Kidney epithelial cell (primary cell): ENCODE measurements at places on chromosomes 7 and 10.

GRCh38 chr10:3785851-3786271 lies 852 bp upstream of the KLF6 start:
- no peak for DNase-seq

- no peak for DNase-seq
These were observed 96.8 kb downstream of the PTEN start for GRCh38 chr10:87960230-87960629.

GRCh38 chr10:110042181-110042580 lies 34.4 kb downstream of the ADD3 start:
- peak; percentile 79 for DNase-seq

- DNase-seq = no peak
These were observed 216.7 kb downstream of the ADAM12 start for GRCh38 chr10:126171555-126171954.

GRCh38 chr7:108589874-108590273 lies 20.2 kb downstream of the DNAJB9 start:
- DNase-seq = no peak

DNA sequence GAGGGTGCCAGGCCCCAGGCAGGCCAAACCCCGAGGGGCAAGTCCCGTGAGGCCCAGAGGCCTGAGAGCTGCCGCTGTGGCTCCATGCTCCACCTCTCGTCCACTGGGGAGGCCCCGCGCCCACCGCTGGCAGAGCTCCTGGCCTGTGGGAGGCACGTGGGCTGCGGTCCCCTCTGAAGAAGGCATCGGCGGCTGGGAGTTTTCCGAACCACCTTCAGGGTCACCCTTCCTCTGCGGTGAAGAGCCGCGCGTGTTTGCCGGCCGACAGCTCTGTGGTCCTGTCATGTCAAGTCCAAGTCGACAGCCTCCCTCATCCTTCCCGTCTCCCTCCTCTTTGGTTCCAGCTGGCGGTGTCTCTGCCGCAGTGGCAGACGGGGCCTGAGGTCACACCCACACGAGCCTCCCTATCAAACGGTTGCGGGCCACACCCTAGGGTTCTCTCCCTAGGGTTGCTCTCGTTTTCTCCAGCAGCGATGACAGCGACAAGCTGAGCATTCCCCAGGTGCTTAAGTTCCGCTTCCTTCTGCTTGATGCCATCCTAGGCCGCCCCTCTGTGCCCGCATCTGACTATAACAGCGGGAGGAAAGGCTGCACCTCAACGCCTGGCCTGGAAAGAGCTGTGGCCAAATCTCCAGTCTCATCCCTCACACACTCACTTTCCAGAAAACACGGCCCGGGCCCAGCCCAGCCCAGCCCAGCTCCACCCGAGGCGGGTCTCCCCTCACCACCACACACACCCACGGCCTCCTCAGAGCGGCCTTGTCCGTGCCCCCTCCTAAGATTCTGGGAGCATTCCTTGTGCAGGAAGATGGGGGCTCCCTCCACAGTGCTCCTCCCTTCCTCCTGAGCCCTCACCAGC lies 185.0 kb downstream of the ELFN1 start:
- no peak for DNase-seq

DNA sequence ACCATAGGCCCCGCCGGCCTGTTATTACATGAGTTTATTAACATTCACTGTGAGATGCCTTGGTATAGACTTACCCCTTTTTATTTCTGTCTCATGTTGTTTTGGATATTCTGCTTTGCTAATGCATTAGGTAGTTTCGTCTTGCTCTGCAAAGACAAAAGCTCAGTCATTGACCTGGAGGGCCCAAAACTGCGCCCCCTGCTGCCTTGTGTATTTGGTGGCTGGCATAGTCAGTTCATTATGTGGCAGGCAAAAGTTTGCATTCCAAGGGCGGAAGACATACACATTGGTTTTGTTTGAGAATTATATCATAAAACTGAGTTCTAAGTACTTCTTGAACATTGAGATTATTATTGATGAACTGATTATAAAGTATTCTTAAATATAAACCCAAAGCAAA lies 372.5 kb downstream of the SDK1 start:
- no peak for DNase-seq

DNA sequence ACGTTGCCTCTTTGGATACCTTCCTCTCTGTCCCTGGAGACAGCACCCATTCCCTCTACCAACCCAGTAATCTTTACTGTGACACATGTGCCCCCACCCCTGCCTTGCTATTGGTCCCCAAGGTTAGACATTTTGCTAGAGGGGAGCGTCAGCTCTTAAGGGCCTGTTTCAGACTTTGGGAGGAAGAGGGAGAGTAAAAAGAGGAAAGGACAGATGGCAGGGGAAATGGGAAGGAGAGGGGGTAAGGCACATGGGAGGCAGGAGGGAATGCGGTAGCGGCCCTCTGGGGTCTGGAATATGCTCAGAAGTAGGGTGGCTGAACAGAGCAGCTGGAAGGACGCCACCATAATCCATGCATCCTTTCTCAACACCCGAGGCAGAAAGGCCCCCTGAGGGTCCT lies 12.2 kb downstream of the BLNK start:
- no peak for DNase-seq

DNA sequence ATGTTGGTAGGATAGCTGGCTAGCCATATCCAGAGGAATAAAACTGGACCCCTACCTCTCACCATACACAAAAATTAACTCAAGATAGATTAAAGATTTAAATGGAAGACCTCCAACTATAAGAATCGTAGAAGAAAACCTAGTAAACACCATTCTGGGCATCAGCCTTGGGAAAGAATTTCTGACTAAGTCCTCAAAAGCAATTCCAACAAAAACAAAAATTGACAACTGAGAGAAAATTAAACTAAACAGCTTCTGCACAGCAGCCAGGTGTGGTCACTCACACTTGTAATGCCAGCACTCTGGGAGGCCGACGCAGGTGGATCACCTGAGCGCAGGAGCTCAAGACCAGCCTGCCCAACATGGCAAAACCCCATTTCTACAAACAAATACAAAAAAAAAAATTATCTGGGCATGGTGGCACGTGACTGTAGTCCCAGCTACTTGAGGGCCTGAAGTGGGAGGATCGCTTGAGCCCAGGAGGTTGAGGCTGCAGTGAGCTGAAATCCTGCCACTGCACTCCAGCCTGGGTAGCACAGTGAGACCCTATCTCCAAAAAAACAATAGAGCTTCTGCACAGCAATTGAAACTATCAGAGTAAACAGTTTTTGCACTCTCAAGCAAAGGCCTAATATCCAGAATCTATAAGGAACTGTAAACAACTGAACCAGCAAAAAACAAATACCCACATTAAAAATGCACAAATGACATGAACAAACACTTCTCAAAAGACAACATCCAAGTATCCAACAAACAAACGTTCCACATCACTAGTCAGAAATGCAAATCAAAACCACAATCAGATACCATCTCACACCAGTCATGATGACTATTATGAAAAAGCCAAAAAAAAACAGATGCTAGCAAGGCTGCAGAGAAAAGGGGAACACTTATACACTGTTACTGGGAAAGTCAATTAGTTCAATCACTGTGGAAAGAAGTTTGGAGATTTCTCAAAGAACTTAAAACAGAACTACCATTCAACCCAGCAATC lies 4.8 kb downstream of the CRPPA start:
- no peak for DNase-seq
